ENCODE measurements at places on chromosomes 5 and 9. TPM values are rescaled to one million over a fixed set of nuclear protein-coding genes. Genes with fewer than 3 reads are reported as not detected.

DNA sequence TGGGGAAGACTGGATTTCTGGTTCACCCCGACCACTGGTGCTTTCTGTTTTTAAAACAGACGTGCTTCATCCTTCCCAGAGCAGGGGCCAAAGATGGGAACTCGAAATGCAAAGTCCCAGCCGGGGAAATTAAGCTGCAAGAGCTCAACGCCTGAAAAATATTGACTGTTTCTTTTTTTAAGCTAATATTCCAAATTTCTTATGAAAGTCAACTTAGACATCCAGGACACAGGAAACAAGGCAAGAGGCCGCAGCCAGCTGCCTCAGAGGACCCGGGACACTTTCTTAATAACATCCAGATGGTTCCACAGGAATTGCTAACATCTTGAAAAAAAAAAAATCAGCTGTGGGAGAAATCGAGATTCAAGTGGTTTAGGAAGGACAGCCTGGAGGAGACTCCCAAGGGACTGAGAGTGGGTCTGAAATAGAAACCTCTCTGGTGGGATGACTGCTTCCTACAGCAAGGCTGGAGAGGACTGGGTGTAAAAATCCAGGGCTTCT is 144.9 kb downstream of the FGF1 start:
- H3K36me3 ChIP-seq: no peaks in the 10 kb centered on the region
- peak; percentile 19 for DNase-seq
- peak overlapping the region; percentile 29 for H3K27ac ChIP-seq
- no peaks in the 10 kb centered on the region for H3K27me3 ChIP-seq
- H3K4me1 ChIP-seq: no peaks in the 10 kb centered on the region

GRCh38 chr5:90932052-90932699 is 373.6 kb downstream of the ADGRV1 start:
- H3K27me3 ChIP-seq: no peaks in the 10 kb centered on the region
- H3K4me3 ChIP-seq: no peak overlapping the region
- no peaks in the 10 kb centered on the region for H3K4me1 ChIP-seq
- peak; percentile 86 for DNase-seq

FCN2 gene
- total RNA-seq: 3.6 TPM

DNA sequence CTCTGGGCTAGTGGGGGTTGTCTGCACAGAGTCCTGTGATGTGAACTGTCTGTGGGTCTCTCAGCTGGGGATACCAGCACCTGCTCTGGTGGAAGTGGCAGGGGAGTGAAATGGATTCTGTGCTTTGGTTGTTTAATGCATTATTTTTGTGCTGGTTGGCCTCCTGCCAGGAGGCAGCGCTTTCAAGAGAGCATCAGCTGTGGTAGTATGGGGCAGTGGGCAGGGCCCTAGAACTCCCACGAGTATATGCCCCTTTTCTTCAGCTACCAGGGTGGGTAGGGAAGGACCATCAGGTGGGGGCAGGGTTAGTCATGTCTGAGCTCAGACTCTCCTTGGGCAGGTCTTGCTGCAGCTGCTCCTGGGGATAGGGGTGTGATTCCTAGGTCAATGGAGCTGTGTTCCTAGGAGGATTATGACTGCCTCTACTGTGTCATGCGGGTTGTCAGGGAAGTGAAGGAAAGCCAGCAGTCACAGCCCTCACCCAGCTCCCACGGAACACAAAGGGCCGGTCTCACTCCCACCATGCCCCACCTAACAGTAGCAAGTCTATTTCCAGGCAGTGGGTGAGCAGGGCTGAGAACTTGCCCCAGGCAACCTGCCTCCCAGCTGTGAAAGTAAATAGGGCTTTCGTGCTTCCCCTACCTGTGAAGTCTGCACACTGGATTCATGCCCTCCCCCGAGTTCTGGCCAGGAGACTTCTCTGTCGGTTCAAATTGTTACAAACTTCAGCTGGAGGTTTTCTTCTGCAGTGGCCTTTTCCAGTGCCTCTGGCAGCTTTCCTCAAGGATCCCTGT is 25.7 kb upstream of the FAM81B start:
- H3K4me1 ChIP-seq: no peaks in the 10 kb centered on the region
- no peaks in the 10 kb centered on the region for H3K27me3 ChIP-seq
- DNase-seq: no peak
- H3K36me3 ChIP-seq: no peaks in the 10 kb centered on the region
- H3K4me3 ChIP-seq: no peak overlapping the region
- no peak overlapping the region for H3K27ac ChIP-seq

- no peaks in the 10 kb centered on the region for H3K27me3 ChIP-seq
- H3K4me3 ChIP-seq: no peak overlapping the region
- H3K36me3 ChIP-seq: no peaks in the 10 kb centered on the region
- peak; percentile 74 for DNase-seq
Measured at GRCh38 chr5:178797546-178798440, 62.0 kb upstream of the ZNF354B start.

SLC36A2 gene
- 1.8 TPM for total RNA-seq

EDIL3 gene
- total RNA-seq: 32.8 TPM

DNA sequence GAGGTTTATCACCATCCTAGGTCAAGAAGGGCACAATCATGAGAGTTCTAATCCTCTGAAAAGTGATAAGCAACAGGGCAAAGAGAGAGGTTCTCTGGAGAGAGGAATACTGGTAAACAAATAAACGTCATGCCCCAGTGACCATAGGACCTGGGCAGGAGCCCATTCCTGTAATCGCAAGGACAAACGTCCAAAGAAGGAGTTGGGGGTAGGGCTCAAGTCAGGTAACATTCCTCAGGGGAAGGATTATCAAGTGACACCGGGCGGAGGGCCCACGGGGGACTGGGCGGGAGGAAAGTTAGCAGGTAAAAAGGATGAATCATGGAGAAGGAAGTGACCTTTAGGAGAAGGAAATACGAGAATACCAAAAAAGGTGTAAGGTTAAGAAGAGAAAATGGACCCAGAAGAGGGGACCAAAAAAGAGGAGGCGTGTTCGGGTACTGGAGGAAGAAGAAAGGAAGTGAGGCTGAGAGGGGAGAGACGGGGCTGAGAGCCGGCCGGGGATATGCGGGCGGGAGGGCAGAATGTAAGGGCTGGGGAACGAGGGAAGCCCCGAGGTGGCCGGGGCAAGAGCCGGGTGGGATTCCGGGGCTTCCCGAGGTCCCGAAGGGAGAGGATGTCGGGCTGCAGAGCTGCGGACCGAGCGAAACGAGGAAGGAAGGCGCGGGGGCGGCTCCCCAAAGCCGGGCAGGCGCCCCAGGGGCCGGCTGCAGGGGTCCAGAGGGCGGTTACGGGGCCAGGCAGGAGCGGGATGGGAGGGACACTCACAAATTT is 583 bp downstream of the DIAPH1 start:
- peak overlapping the region; percentile 94 for H3K27ac ChIP-seq
- peak; percentile 90 for DNase-seq
- no peaks in the 10 kb centered on the region for H3K27me3 ChIP-seq
- H3K36me3 ChIP-seq: peaks cover 27% of the 10 kb centered on the region
- no peaks in the 10 kb centered on the region for H3K4me1 ChIP-seq
- H3K4me3 ChIP-seq: peak overlapping the region; percentile 62

DNA sequence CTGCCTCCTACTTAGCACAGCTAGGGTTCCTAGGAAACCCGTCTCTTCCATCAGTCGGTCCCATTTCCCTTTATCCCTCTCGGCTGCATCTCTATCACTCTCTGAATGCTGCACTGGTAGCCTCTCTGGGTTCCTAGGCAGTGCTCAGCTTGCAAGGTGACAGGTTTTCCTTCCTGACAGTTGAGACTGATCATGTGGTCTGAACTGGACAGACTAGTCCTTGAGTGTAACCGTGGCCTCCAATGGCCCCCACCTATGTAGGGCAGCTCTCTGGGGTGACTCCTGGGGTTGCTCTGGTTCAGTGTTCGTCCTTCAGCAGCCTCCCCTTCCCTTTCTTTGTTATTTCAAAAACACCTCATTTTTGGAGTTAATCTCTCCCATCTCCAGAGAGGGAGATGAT is 3.8 kb downstream of the TMEM8B start:
- H3K36me3 ChIP-seq: no peaks in the 10 kb centered on the region
- H3K27ac ChIP-seq: peak overlapping the region; percentile 52
- H3K27me3 ChIP-seq: no peaks in the 10 kb centered on the region
- peak; percentile 23 for DNase-seq
- H3K4me1 ChIP-seq: no peaks in the 10 kb centered on the region

Measured in kidney (tissue), 22 donors.